ENCODE measurements at places on chromosomes 6 and 20.
A peak's percentile ranks its signal among the peaks of the same experiment; 100 is the strongest.

DNA sequence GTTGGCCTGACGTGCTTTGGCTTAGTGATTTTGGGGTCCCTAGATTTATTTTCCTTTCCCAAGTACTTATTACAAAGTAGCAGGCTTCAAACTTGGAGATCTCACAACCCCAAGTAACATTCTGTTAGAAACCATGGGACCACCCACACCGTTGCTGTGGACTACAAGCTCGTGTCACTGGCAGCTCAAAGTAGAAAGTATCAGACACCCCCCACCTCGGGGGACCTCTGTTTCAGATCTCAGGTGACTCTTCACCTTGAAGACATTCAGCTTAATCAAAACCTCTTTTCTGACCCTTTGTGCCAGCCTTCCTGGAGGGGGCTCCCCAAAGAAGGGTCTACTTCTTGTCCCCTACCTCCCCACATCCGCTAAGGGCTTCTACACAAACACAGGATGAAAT lies 15.7 kb upstream of the MYT1 start:
- DNase-seq, result no peak

GRCh38 chr20:2729251-2729713 lies 36.7 kb downstream of the EBF4 start:
- DNase-seq, result peak; percentile 8

DNA sequence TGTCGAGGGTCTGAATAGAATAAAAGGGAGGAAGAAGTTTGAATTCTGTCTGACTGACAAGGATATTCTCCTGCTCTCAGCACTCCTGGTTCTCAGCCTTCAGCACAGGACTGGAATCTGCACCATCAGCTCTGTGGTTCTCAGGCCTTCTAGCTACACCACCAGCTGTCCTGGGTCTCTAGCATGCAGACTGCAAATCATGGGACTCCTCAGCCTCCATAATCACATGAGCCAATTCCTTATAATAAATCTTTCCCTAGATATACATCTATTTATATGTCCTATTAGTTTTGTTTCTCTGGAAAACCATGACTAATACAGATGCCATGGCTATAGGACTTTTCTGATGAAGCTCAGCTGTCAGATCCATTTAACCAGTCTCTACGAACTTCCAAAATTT lies 132.8 kb upstream of the ECI2 start:
- DNase-seq, result no peak

DNA sequence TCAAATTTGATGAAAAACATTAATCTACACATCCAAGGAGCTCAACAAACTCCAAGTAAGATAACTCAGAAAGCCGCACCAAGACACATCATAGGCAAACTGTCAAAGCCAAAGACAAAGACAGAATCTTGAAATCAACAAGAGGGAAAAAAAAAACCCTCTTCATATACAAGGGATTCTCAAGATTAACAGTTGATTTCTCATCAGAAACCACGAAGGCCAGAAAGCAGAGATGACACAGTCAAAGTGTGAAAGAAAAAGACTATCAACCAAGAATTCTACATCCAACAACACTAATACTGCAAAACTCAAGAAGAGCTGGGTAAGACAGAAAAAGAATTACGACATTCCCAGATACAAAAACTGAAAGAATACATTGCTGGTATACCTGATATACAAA lies 73.8 kb downstream of the CDK19 start:
- no peak for DNase-seq

DNA sequence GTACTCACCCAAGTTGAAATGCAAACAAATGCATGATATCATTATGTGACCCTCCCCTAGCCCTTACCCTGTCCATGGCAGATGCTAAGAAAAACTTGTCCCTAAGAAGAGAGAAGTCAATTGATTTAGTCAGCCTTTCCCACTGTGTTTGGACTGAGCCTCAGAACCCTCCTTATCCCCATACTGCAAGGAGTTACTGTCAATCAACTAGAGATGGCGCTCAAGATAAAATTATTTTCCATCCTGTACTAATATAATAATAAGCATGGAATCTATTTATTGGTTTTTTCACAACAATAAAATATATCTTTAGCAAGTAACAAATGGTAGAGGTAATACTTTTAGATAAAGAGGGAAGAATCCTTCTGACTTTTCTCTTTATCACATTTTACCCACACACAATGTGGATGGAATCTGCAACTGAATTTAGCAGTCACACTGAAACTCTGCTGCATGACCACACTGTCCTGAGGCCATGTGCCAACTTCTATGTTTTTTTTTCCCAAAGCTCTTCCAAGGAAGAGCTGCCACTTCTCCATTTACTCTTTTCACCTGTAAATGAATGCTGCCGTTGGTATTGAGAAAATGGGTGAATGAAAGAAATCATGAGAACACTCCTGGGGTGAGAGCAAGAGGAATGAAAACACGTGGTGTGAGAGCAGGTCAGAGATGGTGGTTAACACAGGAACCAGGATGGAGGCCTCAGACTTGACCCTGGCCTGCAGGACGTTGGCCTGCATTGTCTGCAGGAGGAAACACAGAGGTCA lies 10.5 kb downstream of the NT5E start:
- DNase-seq, result no peak

GRCh38 chr20:63372971-63373885 lies 12.1 kb upstream of the CHRNA4 start:
- no peak for DNase-seq

DNA sequence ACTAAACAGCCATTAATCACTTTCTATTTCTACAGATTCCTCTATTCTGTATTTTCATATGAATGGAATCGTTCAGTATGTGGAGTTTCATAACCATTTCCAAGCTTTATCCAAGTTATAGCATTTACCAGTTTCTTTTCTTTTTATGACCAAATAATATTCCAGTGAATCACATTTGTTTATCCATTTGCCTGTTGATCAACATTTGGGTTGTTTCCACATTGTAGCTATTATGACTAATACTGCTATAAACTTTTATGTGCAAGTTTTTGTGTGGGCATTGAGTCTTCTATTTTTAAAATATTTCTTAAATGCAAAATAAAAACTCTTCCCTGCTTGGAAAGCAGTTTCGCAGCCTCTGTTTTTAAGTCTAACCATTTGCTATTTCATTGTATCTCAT lies 336.4 kb upstream of the OPRM1 start:
- DNase-seq, result no peak

- DNase-seq, result peak; percentile 92
Measured at GRCh38 chr6:2245103-2245876, at the start of gene GMDS. TSS of gene GMDS (minus strand) at chr6:2245605.

DNA sequence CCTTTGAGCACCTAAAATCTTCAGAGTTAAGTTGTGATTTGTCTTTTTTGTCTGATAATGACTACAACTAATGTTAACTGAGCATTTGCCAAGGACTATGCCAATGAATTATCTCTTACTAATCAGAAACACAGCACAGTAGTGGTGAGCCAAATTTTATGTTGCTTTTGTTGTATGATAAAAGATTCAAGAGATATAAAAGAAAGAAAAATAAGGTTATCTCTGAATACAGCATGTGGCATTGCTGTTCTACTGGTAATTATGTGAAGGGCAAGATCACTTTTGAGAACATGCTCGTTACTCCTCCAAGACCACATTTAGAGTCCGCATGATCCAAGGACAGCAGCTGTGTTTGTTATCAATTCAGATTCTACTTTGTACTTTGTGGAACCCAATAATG lies 133.4 kb upstream of the MYLIP start:
- DNase-seq, result no peak

DNA sequence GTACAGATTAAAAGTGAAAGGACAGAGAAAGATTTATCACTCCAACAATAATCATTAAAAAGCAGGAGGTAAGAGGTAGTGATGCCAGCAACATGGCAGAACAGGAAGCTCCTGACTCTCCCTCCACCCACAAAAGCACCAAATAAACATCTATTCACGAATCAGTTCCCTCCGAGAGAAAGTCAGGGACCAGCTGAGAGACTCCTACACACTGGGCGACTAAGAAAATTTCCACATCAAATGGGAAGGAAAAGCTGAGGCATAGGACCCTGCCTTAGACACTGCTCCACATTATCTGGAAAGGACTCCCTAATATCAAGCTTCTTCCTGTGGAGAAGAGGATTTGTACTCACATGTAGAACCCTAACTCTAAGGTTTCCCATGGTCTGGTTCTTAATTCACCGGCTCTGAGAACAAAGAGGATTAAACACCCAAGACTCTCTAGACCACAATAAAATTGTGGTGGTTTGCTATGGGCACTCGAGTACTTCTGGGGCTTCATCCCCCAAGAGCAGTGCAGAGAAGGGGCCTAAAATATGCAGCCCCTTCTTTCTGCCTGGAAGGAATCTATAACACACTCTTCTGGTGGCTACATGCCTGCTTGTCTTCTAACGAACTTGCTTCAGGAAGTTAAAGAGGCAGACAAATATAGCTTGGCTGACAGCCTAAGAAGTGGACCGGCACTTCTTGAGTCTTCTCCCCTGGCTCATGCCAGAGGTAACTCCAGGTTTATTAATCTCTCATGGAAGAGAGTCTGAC lies 29.4 kb upstream of the ASF1A start:
- DNase-seq, result peak; percentile 22

GRCh38 chr20:59006864-59007664 lies at the start of gene CTSZ:
TSS of gene CTSZ (minus strand) at chr20:59007254. CDS start at chr20:59007128, 126 bp downstream.
- DNase-seq, result peak; percentile 58

GRCh38 chr6:36126553-36127458 lies 3.5 kb upstream of the MAPK13 start:
- DNase-seq, result peak; percentile 59

- DNase-seq, result no peak
Measured at GRCh38 chr6:134880487-134881190, 69.3 kb downstream of the ALDH8A1 start.

DNA sequence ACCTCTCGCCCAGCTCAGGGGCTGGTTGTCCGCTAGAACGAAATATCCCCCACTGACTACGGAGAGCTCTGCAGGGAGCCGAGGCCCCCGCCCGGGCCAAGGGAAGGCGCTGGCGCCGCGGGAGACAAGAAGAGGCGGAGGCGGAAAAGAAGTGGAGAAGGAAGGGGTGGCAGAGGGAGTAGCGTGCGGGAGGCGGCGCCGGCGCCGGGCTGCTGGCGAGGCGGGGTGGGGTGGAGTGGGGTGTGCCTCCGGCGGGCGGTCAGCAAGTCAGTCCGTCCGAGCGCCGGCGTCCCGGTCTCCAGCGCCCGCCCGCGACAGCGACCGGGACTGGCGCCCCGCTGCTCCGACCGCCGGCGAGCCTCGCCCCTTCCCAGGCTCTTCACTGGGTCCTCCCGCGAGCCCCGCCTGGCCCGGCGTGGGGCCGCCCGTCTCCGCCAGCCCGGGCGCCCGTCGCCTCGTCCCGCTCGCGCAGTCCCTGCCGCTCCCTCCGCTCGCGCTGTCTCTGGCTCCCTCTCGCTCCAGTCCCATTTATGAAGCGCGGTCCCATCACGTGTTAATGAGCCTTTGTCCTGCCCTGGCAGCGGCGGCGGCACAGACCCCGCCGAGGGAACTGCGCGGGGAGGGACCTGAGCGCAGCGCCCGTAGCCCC lies at the start of gene CNR1:
Gene CNR1 (minus strand): TSS at position 504 of the 649 bp plus-strand sequence. CDS start 21,073 bp downstream, outside the sequence.
- peak; percentile 16 for DNase-seq

DNA sequence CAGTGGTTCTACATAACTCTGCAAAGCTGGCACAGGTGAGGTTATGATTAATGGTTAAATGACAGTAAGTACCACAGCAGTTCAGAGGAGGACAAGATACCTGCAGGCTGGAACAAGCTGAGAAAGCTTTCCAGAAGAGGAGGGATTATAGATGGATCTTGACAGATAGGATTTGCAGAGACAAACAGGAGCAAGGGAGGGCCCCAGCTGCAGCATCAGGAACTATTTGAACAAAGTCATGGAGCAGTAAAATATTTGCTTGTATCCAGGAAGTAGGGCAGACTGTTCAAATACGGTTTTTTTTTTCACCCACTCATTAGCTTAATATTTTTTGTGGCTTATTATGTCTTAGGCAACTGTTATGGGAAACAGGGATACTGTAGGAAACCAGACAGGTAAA lies 144.4 kb upstream of the MAN1A1 start:
- no peak for DNase-seq

DNA sequence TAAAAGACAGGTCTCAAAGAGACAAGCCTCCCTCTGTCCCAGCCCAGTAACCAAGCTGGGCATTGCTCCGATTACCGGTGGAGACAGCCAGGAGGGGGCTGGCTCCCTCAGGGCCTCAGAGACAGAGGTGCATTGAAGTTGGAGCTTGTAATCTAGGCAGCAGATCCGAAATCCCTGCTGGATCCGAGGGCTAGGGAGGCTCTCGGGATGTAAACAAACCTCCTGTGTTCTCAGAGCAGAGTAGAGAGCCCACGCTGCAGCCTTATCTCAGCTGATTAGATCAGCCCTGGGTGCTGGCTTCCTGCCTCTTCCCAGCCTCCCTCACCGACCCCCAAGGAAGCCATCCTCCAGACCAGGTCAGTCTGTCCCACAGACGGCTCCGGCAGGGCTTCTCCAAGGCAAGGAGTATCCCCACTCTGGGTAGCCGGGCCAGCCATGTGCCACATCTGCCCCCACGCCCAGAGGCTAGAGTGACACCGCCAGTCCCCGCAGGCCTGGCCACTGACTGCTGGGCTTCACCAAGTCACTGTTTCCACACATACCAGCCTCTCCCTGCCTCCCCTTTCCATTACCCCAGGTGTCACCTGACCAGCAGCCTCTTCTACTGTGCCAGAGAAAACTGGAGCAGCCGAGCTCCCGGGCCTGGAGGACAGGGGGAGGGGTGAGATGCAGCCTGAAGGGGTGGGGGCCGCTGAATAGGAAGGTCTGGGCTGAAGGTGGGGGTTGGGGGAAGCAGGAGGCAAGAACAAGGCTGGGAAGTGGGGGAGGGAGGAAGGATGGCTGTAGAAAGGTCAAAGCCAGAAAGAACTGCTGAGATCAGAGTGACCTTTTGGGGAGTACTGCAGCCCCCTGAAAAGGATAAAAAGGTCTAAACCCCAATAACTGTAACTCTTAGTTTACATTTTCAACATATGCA lies 6.0 kb downstream of the SDC4 start:
- no peak for DNase-seq

DNA sequence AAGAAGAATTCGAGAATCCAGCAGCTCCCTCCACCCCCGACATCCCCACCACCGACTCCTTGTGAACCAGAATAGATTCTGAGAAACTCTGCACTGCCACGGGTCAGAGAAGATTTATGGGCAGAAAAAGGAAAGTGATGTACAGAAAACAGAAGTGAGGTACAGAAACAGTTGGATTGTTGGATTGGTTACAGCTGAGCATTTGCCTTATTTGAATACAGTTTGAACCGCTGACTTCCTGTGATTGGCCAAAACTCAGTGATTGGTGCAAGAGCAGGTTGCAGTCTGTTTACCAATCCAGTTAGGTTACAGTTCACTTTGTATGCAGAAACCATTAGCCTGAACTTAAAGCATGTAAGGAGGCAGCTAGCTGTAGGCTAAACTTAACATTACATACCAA lies 131.2 kb upstream of the HDDC2 start:
- peak; percentile 0 for DNase-seq

- peak; percentile 65 for DNase-seq
Measured at GRCh38 chr6:37100745-37101144, 69.2 kb upstream of the PIM1 start.

- no peak for DNase-seq
Measured at GRCh38 chr6:53251033-53251672, 97.6 kb downstream of the ELOVL5 start.

- DNase-seq, result peak; percentile 71
Measured at GRCh38 chr6:27138837-27139755, 108.4 kb upstream of the PRSS16 start.
